ENCODE measurements at places on chromosomes 5 and 9.

DNA sequence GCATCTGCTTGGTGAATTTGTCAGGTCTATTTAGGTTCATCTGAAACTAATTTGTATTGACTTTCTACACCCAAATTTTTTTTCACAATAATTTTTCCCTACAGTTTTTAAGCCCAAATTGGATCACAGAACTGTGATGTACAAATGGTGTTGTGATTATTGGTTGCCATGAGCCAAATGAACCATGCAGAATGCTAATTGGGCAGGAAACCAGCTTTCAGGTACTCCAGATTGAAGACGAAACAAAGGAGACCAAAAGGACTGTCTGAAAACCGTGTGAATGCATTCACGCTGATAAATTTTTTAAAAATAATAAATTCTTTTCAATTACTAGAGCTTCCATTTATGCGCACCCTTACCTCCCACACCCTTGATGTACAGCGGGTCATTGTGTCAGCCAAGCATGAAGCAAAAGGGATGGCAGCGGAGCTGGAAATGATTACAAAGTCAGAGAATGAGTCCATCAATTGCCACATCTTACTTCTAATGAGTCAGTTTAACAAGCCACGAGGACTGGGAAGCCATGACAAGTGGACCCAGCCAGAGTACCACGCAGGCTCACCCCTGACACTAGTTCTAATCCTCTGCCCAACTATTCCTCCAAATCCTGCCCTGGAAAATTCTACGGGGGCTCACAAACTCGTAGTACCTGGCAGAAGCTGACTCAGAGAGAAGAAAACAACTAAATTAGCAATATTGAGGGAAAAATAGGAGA lies 66.5 kb downstream of the SEMA6A start:
- no peak for DNase-seq

- DNase-seq: no peak
Observed at GRCh38 chr5:101338226-101338625, 435.1 kb upstream of the ST8SIA4 start.

DNA sequence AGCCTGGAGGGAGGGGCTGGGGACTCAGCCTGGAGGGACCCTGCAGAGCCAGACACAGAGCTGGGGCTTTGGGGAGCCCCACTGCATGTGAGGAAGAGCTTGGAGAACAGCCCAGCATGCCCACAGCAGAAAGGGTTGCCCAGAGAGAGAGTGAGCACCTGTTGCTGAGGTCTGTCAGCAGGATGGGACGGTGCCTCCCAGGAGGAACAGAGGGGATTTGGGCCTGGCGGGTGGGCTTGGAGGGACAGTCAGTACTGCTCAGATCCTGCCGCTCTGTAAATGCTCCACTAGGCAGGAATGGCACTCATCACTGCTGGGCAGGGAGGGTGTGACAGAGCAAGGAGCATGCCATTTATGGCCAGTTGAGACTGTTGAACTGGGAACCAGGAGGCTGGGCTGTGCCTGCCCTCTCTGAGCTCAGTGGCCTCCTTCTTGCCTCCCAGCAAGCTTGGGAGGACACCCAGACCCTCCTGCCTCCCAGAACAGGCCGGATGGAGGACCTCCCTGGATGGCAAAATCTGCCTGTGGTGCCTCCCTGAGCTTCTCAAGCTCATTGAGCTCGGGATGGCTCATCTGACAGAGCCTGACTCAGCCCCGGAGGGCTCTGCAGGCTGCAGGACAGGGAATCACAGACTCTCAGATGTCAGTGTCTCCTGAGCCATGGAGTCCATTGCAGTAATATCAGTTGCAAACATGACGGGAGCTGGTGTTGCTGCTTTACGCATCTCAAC lies 786 bp upstream of the HRCT1 start:
- DNase-seq: no peak

DNA sequence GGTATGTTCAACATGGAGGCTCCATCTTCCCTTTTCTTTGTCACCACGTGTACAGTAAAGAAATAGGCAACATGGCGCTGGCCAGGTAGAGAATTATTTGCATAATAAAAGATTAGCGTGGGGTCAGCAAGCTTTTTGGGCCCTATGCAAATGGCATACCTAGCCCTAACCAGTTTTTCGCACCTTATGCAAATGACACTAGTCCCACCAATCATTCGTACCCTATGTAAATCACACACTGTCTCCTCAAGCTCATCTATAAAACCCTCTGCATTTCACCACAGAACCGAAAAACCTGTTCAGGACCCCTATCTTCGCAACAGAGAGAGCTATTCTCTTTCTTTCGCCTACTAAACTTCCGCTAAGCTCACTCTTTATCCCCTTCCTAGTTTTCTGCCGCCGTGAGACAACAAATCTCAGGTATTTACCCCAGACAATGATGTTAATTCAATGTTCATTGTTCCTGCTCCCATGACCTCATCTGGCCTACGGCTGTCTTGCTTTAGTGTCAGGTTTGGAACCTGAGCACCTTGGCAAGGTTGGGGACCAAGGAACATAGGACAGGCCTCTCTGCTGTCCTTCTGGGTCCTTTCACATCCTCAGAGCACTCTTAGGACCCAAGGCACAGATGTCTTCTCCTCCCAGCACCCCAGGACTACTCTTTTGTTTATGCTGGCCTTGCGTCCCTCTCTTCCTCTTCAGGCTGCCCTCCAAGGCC lies 180.7 kb upstream of the RAI14 start:
- no peak for DNase-seq

- no peak for DNase-seq
Observed at GRCh38 chr5:891117-891836, 1.3 kb downstream of the BRD9 start.

DNA sequence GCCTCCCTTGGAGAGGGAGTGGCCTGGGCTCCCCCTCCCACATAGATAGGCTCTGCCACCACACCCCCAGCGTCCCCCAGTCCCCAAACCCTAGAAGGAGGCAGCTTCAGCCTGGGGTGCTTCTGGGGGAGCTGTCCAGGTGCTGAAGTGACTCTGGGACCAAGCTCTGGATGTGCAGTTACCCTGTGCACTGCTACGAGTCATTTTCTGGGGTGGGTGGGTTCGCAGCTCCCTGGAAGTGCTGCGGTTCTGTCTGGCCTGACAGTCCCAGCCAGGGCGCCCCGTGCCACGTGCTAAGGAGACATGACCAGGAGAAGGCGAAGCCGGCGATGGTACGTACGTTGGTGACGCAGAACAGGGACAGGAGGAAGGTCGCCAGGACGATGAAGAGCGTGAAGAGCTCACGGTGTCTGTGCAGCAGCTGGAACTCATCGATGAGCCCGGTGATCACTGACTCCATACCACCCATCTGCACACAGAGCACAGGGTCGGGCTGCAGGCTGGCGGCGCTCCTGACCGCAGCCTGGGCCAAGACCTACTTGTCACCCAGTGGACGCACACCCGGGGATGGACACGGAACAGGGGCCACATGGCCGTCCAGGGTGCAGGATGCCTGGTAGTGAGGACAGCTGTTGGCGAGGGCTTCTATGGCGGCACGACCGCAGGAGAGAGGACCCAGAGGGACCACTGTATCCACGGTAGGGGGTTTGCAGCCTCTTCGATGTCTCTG lies 35.7 kb downstream of the SLC6A3 start:
- DNase-seq: no peak

DNA sequence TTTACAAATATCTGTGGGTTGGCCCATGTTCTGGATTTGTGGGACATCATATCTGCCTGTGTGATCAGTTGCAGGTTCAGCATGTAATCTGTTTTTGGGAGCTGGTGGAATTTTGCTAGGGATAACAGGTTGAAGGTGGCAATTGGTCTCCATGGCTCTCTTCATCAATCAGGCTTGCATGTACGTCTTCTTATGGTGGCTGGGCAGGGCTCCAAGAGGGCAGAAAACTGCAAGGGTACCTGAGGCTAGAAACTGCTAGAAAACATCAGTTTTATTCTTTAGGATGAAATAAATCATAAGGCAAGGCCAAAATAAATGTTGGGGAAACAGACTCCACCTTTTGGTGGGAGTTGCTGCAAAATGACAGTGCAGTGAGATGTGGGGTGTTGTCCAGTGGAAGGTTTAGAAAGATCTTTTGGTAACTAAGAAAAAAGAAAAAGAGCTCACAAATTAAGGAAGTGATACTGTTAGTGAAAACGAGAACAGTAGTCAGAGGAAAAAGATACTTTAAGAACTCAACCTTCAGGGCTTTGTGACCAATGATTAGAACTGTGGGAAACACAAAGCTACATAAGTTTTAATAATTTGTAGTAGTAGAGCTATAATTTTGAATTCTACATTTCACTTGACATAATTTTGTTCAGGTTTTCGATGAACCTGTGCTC lies 300.7 kb upstream of the IZUMO3 start:
- no peak for DNase-seq

GRCh38 chr9:121331992-121332685 lies 37.9 kb downstream of the STOM start:
- no peak for DNase-seq

DNA sequence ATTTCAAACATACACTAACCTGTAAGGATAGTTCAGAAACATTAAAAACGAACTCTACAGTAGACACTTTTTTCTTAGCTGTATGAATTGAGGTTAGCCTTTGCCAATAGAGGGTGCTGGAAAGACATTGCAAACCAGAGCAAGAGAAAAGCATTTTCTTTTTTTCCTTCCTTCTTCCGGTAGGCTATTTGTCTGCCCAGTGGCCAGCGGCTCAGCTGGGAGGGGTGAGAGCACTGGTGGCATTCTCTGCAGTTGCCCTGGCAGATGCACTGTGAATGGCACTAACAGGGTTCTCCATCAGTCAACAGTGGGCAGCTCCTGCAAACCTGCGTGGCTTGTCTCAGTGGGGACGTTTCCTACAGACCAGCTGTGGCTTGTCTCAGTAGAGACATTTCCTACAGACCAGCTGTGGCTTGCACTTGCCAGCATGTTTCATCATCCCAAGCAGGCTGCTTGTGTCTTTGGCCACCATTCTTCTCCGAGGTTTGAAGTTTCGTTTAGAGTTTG lies 984.5 kb upstream of the CDH18 start:
- DNase-seq: peak; percentile 38

All from NK-92 treated with Interleukin-12 subunit alpha and Interleukin-12 subunit beta, amount 100 ng/mL, for 24 hours (cell line).